ENCODE measurements at places on chromosomes 1 and 21. TPM values are rescaled to one million over a fixed set of nuclear protein-coding genes. Genes with fewer than 3 reads are reported as not detected.
A peak's percentile ranks its signal among the peaks of the same experiment; 100 is the strongest.

- no peak for DNase-seq
These were observed 188.4 kb downstream of the CLIC6 start for GRCh38 chr21:34857122-34857713.

- DNase-seq: no peak
These were observed 14.1 kb downstream of the PIK3C2B start for GRCh38 chr1:204480515-204480914.

DNA sequence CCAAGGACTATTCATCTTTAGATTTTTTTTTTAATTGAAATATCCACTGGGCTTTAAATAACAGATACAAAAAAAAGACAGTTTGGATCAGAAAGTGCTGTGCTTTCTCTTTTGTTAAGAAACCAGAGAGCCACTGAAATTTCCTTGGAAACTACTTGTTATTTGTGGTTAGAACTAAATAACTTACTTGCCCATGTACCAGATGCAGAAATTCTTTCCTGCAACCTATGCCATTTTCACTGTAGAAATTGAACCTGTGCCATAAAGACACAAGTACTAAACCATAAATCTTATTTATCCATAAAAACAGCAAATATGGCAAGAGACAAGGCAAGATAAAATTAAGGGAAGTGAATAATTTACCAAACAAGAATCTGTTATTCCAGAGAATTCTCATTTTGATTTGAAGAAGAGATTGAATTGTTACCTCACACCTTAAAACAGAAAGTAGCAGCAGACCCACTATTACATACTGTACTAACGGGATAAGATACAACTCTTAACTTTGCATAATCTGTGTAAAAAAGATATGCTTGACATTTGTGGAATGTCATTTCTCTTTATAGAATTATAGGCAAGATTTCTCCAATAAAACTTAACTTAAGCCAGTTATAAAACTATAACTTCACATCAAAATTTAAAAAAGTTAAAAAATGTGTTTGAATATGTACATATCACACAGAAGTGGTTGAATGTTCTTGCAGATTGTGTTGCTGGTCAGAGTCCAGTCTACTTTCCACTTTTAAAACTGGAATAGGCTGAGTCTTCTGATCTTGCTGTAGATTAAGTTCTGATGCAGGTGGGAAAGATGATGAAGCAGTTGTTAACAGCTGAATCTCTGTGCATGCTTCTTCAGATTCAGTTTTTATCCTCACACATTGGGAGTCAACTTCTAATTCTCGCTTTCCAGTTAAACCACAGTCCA, 6.3 kb upstream of the PHTF1 start:
- no peak for DNase-seq

GRCh38 chr1:234324821-234325220, 48.4 kb upstream of the COA6 start:
- no peak for DNase-seq

DNA sequence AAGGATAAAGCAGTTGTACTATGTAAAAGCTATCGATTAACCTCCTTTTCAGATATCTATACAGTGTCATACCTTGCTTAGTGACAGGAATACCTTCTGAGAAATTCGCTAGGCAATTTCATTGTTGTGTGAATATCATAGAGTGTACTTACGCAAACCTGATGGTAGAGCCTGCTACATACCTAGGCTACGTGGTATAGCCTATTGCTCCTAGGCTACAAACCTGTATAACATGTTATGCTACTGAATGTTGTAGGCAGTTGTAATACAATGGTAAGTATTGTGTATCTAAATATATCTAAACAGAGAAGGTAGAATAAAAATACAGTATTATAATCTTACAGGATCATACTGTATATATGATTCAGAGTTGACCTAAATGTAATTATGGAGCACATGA, 26.5 kb downstream of the FLVCR1 start:
- no peak for DNase-seq

DNA sequence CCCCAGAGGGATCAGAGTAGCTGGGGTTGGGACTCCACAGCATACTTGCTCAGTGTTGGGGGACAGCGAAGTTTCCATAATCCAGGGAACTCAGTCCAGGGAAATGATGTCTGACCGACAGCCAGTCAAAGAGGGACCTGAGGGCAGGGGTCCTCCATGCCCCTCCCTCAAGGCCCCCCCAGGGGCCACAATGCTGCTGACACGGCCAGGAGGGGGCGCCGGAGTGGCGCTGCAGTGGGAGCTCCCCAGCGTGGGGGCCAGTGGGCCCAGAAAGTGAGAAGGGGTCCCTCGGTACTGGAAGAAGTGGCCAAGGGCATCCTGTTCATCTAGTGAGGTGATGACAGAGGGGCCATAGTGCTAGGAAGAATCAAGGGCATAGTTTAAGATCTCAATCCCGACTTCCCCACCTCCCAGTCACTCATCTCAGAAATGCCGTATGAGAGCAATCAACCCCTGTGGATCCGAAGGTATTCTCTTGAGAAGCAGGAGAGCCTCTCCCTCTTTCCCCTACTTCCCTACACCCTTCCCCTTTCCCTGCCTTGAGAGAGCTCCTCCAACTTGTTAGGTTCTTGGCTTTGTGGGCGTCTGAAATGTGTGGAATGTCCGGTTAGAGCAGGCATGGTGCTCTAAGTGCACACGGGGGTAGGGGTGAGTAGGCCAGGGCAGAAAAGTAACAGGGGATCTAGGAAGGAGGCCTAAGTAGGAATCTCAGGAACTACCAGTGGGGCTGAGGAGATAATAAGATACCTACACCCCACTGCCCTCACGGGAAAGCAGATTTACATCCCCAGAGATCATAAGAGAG, 4.1 kb downstream of the NUDT17 start:
- no peak for DNase-seq

DNA sequence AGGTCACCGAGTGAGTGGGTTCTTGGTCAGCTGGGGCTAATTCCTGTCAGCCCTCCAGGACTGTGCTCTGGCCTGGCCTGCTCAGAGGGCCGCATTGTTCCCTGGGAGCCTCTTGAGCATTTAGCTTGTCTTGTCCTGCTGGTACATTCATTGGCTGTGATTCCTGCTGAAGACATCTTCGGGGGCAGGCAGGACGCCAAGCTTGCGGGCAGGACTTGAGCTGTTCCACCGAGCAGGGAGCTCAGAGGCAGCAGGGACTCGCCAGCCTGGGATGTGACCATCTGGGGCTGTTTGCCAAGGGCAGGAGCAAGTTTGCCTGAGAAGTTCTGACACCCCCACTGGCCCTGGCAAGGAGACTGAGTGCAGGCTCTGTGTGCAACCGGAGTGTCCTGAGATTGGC, 7.0 kb upstream of the SLC26A9 start:
- no peak for DNase-seq

GRCh38 chr1:153389973-153390879, 647 bp downstream of the S100A8 start:
- DNase-seq: no peak

- no peak for DNase-seq
These were observed 16.2 kb downstream of the DRAXIN start for GRCh38 chr1:11707621-11708276.

DNA sequence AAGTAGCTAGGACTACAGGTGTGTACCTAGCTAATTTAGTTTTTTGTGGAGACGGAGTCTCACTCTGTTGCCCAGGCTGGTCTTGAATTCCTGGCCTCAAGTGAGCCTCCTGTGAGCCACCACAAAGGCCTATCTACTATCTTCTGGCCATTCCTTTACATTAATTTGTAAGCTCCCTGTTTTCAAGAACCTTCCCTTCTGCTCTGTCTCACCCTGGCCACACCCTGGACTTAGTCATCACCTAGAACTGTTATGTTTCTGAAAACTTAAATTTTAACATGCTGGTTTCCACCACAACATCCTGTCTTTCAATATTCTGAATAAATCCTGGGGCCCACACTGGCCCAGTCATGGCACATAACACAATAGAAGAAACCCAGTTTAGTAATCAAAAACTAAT, 4.9 kb upstream of the B4GALT3 start:
- DNase-seq: no peak

GRCh38 chr1:100624886-100625610, 87.1 kb downstream of the GPR88 start:
- DNase-seq: no peak

GRCh38 chr1:57796616-57797015, 372.8 kb upstream of the DAB1 start:
- DNase-seq: no peak

DNA sequence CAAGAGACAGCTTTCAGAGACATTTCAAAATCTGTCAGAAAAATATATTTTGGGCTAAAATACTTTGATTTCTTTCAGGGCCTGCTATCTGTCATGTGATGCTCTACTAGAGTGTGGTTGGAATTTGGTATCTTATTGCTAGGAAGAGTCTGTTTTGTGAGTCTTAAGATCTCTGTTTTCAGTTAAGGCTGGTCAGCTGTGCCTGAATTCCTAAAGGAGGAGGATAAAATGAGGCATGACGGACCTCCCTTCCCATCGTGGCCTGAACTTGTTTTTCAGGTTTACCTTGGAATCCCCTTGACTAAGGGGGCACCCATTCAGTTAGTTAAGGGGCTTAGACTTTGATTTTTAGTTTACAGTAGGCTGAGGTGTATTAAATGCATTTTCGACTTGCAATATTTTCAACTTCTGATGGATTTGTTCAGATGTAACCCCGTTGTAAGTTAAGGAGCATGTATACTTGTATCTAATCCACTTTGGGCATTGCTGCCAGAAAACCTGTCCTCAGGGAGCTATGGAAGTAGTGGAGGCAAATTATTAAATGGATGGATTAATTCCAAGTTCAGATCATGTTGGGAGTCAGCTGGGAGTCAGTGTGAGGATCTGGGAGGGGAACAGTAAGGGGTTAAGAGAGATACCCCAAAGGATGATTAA, 18.3 kb downstream of the CAPN2 start:
- no peak for DNase-seq

GRCh38 chr1:182761396-182762395, 27.9 kb upstream of the NPL start:
- DNase-seq: no peak

DNA sequence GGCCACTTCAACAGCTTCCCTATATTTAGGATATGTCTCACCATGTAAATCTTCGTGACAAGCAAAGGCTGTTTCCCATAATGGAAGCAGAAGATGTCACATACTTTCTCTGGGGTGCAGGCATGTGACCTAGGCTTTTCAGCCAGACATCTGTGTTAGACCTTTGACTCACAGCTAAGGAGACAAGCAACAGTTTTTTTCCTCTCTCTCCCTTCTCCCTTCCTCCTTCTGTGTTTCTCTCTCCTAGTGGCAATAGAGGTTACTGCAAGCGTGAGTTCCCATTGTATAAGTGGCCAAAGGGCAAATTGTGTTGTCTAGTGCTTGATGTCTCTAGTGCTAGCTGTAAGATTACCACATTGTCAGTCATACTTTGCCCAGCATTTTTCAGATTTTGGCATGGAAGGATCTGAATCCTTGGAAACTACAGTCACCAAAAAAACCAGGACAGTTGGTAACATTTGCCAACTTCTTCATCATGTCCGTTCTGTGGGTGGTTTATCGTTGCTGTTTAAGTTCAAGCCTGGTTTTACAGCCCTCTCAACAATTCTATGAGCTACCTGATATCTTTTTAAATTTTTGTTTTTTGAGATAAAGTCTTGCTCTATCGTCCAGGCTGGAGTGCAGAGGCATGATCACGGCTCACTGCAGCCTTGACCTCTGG, 44.4 kb upstream of the RABGAP1L start:
- peak; percentile 31 for DNase-seq

- DNase-seq: no peak
These were observed 178.5 kb upstream of the DEPDC1 start for GRCh38 chr1:68675336-68675735.

- no peak for DNase-seq
These were observed 23.6 kb downstream of the TLCD4 start for GRCh38 chr1:95140791-95141190.

DNA sequence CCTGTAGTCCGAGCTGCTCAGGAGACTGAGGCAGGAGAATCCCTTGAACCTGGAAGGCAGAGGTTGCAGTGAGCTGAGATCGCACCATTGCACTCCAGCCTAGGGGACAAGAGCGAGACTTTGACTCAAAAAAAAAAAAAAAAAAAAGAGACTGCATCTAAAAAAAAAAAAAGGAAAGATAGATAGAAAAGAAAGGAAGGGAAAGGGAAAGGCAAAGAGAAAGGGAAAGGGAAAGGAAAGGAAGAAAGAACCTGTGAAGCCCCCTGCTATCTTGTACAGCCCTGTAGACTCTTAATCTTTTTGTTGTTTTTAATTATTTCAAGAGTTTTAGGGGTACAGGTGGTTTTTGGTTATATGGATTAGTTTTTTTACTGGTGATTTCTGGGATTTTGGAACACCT, 46.0 kb upstream of the MUTYH start:
- no peak for DNase-seq

RGS1 gene
- not detected for total RNA-seq

TRIM58 gene
- total RNA-seq: 1.6 TPM

KRTAP21-2 gene
- total RNA-seq: not detected

OR2L3 gene
- total RNA-seq: not detected

BRDT gene
- not detected for total RNA-seq

All from neural crest cell (in vitro differentiated cells).